BE2C (cell line): ENCODE measurements at places on chromosomes 3 and 15.

DNA sequence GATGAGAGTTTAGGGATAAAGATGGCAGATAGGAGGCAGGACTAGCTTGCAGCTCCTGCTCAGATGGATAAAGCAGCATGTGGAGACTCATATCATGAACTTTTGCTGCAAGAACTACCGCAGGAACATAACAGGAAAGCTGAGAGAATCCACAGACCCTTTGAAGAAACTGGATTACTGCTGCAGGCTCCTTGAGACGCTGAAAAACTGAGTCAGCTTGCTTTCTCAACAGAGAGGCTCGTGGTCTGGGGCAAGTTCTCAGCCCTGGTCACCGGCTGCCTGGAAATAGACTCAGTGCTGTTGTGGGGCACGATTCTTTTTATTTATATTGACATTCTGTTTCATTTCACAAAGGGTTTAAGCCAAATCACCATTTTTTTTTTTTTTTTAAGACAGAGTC is 28.8 kb upstream of the TRIM59 start:
- DNase-seq, result no peak

- DNase-seq, result no peak
Measured at GRCh38 chr15:52158084-52158765, 33.0 kb downstream of the GNB5 start.

DNA sequence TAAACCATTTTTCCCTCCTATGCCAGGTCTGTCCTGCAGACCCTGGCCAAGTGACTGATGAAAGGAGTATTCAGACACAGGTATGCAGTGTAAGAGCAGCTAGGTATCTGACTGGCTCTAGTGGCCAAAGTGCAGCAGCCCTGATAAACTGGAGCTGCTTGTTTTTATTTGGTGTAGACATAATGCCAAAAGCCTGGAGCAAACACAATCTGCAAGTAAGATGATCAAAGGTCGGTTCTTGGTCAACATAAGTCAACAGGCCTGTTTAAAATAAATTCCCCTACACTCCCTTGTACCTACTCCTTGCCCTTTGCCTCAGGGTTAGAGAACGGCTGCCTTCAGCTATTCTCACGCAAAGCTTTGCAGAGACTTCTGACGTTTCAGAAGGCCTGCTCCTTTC is 1003.1 kb downstream of the ZPLD1 start:
- DNase-seq, result no peak

GRCh38 chr3:186717039-186717457 is at the start of gene KNG1:
KNG1 (plus strand) TSS chr3:186717359; CDS start chr3:186717543, 184 bp downstream.
- DNase-seq, result no peak

- no peak for DNase-seq
Measured at GRCh38 chr3:177126015-177126773, 71.1 kb downstream of the TBL1XR1 start.

DNA sequence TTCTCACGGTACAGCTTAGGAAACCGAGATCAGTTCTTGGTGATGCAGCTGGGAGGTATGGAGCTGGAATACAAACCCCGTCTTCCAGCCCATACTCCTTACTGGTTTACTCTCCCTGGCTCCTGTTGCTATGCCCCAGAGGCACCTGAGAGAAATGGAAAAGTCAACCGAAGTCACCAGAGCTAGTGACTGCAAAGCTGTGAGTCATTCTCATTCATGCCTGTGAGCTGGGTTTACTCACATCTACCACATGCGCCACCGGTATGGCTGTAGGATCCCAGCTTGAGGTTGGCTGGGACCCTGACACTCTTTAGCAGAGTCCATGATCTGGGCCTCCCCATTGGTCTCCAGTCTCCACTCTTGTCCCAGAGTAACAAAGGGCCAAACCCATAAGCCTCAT is 111.5 kb upstream of the ETV5 start:
- DNase-seq, result no peak

DNA sequence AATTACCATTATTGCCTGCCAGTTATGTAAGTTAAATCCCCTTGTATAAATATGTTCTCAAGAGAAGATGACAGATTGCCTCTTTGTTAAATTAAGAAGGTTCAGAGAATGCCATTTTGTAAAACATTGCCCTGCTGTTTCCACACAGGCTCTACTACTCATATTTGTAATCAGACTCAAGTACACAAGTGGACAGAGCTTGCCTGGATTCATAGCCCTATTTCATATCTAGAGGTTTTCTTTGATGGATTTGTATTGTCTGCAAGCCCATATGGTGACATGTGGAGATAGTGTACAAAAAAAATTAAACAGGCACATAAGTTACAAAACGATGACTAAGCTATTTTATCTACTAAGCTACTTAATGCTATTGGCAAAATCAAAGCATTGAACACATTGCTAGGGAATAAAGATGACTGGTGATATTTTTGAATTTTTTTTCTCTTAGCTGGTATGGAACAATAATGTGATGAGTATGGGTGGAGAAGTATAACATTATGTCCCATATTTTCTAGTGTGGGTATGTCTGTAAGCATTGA is 1286.6 kb upstream of the ALCAM start:
- no peak for DNase-seq

DNA sequence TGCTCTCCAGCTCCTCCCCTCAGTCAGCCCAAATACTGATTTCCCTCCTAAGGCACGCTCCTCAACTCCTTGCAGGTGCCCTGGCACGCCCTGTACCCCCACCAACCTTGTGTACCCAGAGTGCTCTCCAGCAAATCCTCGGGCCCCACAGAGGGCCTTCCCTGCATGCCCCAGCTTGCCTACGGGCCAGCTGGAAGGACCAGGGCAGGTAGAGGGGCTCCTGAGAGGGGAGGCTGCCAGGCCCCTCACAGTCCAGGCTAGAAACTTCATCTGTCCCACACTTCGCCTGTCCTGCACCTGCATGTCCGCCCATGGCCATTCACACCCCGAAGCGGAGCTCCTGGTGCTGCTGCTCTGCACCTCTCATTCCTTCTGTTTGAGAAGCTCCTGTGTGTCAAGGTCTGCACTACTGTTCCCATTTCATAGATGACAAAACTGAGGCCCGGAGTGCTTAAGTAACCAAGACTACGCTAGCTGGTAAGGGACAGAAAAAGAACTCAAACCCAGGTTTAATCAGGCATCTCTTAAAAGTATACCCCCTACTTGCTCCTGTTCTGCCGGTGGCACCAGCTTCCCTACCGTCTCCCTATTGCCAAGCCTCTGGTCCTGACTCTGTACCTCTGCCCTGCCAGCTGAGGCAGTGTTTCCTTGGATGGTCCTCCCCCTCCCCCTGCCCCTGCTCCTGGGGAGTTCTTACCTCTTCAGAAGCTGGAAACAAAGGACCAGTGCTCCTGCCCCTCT is 35.6 kb downstream of the ZXDC start:
- DNase-seq, result peak; percentile 1

- no peak for DNase-seq
Measured at GRCh38 chr15:97881346-97881965, 79.0 kb upstream of the ARRDC4 start.

- no peak for DNase-seq
Measured at GRCh38 chr3:116270056-116270455, 175.2 kb downstream of the LSAMP start.

GRCh38 chr3:73796382-73796781 is 171.6 kb upstream of the PDZRN3 start:
- DNase-seq, result no peak

GRCh38 chr3:52090131-52090932 is 34.0 kb upstream of the DUSP7 start:
- DNase-seq, result no peak

DNA sequence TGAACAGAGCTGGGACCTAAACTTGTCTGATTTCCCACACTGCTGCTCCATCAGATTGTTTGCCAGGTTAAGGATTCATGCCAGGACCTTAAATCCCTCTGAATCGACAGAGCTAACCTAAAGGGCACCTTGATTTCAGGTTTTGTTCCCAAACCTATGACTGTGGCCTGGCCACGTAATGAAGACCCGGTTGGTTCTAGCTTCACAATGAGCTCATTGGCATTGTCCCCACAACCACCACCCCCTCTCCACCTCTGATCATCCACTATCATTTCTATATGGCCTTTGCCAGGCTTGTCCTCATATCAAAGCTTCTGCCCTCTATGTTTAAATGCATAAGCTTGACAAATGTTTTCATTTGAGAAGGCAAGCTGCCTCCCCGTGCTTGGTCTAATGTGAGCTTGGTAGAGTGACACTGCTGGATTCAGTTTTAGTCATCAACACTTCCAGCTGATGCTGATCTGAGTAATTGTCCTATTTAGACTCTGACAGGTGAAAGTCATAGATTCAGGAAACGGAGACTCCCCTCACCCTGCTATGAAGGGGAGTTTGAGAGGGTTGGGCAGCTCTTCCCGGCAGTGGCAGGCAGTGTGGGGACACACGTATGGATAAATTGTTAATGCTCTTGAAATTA is 407.1 kb upstream of the CFAP20DC start:
- DNase-seq, result no peak

DNA sequence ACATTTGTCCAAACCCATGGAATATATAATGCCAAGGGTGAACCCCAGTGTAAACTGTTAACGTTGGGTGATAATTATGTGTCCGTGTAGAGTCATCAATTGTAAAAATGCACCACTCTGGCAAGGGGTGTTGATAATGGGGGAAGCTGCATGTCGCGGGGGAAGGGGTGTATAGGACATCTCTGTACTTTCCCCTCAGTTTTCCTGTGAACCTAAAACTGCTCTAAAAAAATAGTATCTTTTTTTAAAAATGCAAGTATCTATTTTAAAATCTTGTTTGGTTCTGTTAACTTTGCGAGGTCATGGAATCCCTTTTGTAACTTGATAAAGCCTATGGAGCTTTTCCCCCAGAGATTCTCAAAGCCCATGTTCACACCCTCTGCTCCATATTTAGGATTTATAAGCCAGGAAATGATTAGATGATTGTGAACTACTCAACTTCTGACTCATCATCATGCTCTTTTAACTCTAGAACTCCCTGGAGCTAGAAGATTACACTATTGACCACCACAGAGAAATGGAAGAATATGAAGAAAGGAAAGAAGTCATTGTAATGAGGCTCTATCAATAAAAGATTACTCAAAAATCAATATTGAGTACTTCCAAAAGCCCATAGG is 56.1 kb upstream of the C3orf49 start:
- no peak for DNase-seq

DNA sequence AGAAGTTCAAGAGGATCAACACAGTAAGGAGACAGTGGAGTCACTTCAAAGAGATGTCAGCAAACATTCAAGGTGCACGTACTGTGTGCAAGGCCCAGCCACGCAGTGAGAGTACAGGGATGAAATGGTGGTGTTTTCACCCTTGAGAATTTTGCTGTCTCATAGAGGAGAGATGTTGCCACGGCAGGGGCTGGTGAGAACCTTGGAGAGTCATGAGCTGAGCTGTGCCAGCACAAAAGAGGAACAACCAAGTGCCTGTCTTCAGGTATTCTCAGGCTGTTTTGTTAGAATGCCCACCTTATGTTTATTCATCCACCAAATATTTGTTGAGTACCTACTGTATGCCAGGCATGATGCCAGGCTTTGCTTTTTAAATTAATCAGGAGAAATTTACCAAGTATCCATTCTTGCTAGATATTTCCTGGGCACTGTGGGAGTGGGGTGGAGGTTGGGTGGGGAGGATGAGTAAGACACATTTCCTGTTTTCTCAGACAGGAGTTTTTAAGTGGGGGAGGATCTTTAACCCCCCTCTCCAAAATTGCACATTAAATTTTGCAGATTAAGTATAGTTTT is 72.6 kb downstream of the SLC6A11 start:
- DNase-seq, result no peak

GRCh38 chr15:39125226-39125625 is 455.7 kb upstream of the THBS1 start:
- DNase-seq, result no peak

DNA sequence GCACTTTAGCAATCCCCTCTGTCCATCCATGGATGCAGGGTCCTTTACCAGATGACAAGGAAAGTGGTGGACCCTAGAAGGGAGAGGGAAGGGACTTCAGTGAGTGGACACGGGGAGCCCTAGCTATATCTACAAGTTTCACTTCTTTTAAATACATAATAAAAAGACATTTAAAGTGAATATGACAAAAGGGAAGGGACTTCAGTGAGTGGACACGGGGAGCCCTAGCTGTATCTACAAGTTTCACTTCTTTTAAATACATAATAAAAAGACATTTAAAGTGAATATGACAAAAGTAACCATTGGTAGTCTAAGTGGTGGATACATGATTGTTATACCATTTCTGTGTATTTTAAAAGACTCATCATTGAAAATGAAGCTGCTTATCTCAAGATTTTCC is 81.9 kb upstream of the HES1 start:
- DNase-seq, result no peak

DNA sequence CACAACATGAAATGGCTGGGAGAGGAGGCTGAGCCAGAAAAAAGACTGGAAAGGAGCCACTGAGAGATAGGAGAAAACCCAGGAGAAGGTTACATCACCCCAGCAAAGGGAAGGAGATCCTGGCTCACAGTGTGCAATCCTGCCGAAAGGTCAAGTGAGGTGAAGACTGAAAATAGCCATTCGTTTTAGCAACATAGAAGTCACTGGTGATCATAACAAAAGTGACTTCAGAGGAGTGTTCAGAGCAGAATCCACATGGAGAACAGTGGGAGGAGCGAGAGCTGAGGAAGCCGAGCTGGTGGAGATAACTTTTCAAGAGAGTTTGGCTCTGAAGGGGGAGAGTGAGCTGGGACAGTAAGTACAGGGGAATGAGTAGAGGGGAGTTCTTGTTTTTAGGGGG is 5.4 kb upstream of the HEG1 start:
- no peak for DNase-seq

GRCh38 chr15:60964527-60964926 is 264.6 kb downstream of the RORA start:
- no peak for DNase-seq
